Mammary epithelial cell (primary cell): ENCODE measurements at places on chromosomes 4 and X. TPM values are rescaled to one million over a fixed set of nuclear protein-coding genes. Genes with fewer than 3 reads are reported as not detected.

Gene NWD2
- total RNA-seq: not detected in 2 replicates

Gene CSAG1
- not detected for total RNA-seq

Gene TECRL
- total RNA-seq: not detected in 2 replicates

Gene LGI2
- not detected in 2 replicates for total RNA-seq

Gene MYOZ2
- total RNA-seq: not detected in 2 replicates

Gene STATH
- not detected in 2 replicates for total RNA-seq

Gene ZFP92
- 4.3 TPM in 2 replicates for total RNA-seq

Gene ARSJ
- 35.8 and 46.4 TPM in 2 replicates for total RNA-seq

Gene SMR3A
- total RNA-seq: not detected

Gene YY2
- 3.0 and 3.2 TPM in 2 replicates for total RNA-seq
